CD4-positive, alpha-beta T cell (primary cell): ENCODE measurements at places on chromosomes 5 and 9.

DNA sequence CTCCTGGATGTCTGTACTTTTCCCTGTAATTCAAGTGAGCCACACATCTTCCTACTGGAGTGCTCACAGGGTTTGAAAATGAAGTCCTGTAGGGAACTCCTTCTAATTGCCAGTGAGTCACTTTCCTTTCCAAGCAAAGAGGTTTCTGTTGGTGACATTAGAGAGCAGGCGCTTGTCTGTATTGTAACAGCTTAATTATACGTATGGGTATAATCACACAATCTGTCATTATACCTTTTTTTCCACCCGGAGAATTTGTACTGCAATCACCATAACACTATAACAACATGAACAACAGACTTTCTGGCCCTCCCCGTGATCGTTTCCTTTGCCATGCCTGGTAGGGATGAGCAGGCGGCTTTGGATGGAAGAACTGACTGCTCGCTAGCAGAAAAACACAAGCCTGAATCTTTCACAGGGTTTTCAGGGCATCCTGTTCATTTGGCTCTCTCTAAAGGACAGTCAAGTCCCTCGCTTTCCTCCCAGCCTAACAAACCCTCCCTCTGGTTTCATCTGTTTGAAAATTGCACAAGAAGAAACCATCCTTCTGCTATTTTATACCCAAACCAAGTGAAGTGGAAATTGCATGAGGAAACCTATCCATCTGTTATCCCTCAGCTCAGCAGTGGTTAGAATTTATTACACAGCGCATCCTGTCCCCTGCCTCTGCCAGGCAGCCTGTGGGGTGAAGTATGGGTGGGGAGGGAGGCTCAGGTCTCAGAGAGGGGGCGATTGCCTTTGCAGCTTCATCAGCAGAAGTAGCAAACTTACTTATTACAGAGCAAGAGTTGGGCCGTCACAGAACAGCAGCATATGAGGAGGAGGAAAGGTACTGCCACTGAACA, 307.0 kb upstream of the TLE4 start:
- H3K36me3 ChIP-seq: no peaks in the 10 kb centered on the region
- H3K27me3 ChIP-seq: peaks cover 13% of the 10 kb centered on the region
- no peak overlapping the region for H3K27ac ChIP-seq

- no peaks in the 10 kb centered on the region for H3K27me3 ChIP-seq
- no peak overlapping the region for H3K4me3 ChIP-seq
- no peak overlapping the region for H3K27ac ChIP-seq
These were observed 183.7 kb downstream of the CCDC171 start for GRCh38 chr9:15736569-15736968.

- H3K4me3 ChIP-seq: no peak overlapping the region
- H3K27ac ChIP-seq: no peak overlapping the region
- DNase-seq: no peak
- H3K4me1 ChIP-seq: no peaks in the 10 kb centered on the region
- H3K36me3 ChIP-seq: no peaks in the 10 kb centered on the region
These were observed 142.2 kb upstream of the ZNF366 start for GRCh38 chr5:72649449-72649848.

- no peak for DNase-seq
- no peaks in the 10 kb centered on the region for H3K36me3 ChIP-seq
- no peaks in the 10 kb centered on the region for H3K27me3 ChIP-seq
- H3K27ac ChIP-seq: no peak overlapping the region
- H3K4me1 ChIP-seq: no peaks in the 10 kb centered on the region
These were observed 14.4 kb upstream of the PLEKHG4B start for GRCh38 chr5:77546-77945.

GRCh38 chr9:133691626-133692363, 46.4 kb downstream of the SARDH start:
- H3K4me1 ChIP-seq: peaks cover 5% of the 10 kb centered on the region
- DNase-seq: no peak
- H3K27ac ChIP-seq: no peak overlapping the region
- H3K27me3 ChIP-seq: no peaks in the 10 kb centered on the region

GRCh38 chr9:19785230-19785629, 3.6 kb downstream of the SLC24A2 start:
- H3K27ac ChIP-seq: no peak overlapping the region
- no peak for DNase-seq
- H3K36me3 ChIP-seq: no peaks in the 10 kb centered on the region
- no peak overlapping the region for H3K4me3 ChIP-seq
- H3K4me1 ChIP-seq: no peaks in the 10 kb centered on the region

DNA sequence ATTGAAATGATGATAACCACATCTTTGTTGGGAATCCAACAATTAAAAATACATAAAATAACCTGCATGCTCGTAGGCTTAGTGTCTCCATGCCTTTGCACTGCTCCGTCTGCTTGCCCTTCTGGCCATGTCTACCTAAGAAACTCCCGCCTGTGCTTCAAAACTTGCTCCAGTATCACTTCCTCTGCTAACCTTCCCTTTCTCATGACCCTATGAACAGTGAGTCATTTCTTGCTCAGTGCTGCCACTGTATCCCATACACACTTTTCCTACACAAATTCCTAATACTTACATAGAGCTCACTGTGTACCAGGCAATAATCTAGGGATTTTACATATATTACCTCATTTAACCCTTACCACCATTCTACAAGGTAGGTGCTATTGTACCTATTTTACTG, 33.5 kb downstream of the TMEM245 start:
- H3K4me3 ChIP-seq: no peak overlapping the region
- no peak for DNase-seq
- H3K36me3 ChIP-seq: peaks cover 73% of the 10 kb centered on the region
- H3K4me1 ChIP-seq: no peaks in the 10 kb centered on the region

GRCh38 chr9:35993976-35994720, 36.2 kb upstream of the OR2S2 start:
- H3K4me3 ChIP-seq: no peak overlapping the region
- peaks cover 5% of the 10 kb centered on the region for H3K27me3 ChIP-seq
- H3K4me1 ChIP-seq: no peaks in the 10 kb centered on the region
- H3K27ac ChIP-seq: no peak overlapping the region
